ENCODE measurements at places on chromosomes 6 and 20.

DNA sequence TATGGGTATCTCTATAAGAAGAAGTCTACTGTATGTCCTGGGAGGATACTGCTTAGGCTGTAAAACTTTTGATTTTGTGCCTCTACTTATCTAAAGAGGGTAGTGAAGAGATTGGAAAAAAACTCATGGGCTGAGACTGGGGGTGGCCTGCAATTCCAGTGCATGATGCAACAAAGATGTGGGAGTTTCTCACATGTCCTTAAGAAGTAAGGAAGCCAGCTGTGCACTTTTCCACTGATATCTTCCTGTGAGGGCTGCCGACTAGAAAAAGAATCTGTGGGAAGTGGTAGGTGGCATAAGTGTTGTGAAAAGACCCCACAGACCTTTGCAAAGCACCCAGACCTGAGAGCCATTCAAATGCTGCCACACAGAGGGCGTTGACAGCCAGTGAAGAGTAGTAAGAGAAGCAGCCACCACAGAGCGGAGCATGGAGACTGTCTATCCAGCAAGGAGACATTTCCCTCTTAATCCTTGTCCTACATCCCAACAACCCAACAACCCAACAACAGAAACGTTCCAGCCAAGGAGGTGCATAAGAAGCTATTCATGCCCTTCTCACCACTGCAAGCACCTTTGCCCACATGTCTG, 65.1 kb downstream of the PFDN4 start:
- DNase-seq, result no peak

GRCh38 chr6:4209196-4209595, 73.8 kb upstream of the ECI2 start:
- no peak for DNase-seq

GRCh38 chr20:1633535-1633934, 13.7 kb upstream of the SIRPB1 start:
- DNase-seq, result no peak

DNA sequence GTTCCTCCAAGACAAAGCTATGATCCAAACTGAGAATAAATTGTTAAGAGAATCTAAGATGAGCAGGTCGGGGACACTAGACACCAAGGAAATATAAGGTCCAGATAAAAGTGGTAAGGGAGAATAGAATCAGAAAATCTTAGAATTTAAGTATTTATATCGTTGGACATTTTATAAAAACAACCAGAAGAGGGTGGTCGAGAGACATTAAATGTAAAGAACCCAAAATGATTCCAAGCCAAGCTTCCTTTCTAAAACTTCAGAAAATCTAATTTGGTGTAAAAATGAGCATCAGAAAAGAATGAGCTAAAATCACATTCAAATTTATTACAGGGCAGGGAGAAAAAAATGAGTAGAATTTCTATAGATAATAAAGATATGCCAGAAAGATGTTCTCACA, 97.8 kb upstream of the OGFRL1 start:
- no peak for DNase-seq

- DNase-seq, result no peak
These were observed 87.0 kb downstream of the ZMYND8 start for GRCh38 chr20:47269309-47270165.

DNA sequence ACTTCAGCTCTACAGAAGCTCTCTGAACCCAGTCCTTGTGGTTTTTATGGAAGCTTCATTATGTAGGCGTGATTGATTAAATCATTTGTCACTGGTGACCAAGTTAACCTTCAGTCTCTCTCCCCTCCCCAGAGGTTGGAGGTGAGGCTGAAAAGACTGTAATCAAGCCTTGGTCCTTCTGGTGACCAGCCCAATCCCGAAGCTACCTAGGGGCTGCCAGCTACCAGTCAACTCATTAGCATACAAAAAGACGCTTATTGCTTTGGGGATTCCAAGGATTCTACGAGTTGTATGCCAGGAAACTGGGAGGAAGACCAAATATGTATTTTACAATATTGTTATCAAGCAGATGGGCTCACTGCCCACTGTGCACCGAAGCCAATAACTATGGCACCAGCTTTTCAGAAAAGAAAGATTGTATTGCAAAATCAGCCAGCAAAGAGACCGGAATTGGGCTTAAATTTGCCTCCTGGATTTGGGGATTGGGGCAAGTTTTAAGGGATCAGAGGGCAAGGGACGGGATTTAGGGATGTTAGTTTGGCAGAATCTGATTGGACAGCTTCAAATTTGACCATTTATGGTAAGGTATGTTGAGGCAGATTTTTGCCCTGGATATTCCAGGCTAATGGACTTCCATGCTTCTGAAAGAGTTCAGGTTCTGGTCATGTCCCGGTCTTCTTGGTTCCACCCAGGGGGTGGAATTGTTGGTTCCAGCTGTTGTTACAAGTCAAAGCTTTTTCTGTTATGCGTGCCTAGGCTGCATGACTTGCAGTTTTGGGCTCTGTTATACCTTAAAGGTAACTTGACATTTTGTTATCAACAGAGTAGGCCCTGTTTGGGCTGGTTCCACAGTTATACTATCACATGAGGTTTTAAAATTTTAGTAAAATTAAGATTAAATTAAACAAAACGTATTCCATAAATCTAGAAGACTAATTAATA, 167.4 kb downstream of the COL9A1 start:
- no peak for DNase-seq

- DNase-seq, result no peak
These were observed 6.1 kb upstream of the SIRPD start for GRCh38 chr20:1563598-1563997.
